ENCODE measurements at places on chromosomes 2 and 18.

DNA sequence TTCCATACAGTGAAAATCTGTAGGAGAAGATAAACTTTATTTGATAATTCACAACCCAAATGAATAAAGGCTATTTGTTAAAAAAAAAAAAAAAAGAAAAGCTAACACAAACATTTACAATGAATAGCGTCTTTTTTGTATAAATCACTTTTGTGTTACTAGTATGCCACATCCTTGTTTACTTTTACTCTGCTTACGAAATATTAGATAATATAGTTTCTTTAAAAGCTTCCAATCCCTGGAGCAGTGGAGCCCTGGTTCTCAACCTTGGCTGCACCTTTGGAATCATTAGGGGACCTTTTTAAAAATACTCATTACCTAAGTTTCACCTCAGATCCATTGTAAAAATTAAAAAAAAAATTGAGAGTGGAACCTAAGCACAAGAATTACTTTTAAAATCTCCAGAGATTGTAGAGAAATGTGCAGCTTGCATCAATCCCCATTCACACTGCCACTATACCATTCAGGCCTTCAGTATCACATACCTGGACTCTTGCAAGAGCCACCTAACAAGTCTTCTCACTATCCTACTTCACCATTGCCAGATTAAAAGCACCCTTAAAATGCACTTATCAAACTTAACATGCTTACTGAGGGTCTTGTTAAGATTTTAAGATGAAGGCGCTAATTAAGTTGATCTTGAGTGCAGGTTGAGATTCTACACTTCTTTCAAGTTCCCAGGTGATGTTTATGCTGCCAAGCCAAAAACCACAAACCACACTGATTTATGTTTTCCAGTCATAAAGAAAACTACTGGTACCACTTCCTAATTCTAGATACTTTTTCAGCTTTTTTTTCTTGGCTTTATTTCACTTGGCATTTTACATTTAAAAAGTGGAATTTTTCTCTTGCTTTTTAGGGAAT, 59.7 kb upstream of the ZC3H15 start:
- DNase-seq, result no peak

- DNase-seq, result no peak
Measured at GRCh38 chr2:79105259-79105658, 15.0 kb upstream of the REG1A start.

DNA sequence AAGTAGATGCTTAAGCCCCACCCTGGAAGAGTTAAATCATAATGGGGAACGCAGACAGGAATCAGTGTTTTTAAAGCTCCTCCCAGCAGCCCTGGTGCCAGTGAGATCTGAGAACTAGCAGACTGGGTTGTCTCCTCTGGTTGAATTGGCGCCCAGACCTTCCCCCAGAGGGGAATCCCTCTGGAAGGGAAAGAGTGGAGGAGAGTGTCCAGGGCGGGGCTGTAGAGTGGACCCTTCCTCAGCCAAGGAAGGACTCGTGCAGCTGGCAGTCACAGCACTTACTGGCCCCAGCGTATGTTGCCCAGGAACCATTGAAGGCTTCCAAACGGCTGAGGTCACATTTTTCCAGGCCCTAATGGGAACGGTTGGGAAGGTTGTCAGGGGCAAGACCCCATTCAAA, 62.5 kb downstream of the TGOLN2 start:
- DNase-seq, result peak; percentile 79

- DNase-seq, result no peak
Measured at GRCh38 chr2:124437811-124438210, 412.7 kb downstream of the CNTNAP5 start.

GRCh38 chr2:65511306-65511705, 78.9 kb upstream of the SPRED2 start:
- DNase-seq, result no peak

DNA sequence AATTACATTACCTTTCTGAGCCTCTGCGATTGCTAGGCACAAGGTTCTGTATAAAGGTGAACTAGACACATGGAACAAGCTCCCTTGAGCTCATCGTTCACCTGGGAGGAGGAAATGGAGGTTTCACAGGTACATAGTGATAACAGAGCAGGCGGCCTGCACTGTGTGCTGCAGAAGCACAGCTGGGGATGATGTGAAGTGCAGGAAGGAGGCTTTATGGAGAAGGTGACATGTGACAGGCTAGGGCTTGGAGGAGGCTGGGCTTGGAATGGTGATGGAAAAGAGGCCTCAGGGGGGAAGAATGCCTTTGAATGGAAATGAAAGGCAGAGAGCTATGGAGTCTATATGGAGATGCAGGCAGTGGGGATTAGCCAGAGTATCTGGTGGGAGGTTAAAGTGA, 22.9 kb downstream of the MARCHF4 start:
- DNase-seq, result no peak

DNA sequence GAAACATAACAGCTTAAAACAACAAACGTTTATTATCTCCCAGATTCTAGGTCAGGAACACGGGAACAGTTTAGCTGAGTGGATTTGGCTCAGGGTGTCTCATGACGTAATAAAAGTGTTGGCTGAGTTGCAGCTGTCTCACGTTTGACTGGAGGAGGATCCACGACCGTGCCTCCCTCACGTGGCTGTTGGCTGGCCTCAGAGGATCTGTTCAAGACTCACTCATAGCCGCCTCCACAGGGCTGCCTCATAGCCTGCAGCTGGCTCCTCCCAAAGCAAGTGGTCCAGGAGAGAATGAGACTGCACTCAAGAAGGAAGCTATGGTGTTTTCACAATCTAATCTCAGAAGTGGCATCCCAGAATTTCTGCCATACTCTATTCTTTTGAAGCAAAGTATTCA, 167.1 kb downstream of the RPRM start:
- no peak for DNase-seq

DNA sequence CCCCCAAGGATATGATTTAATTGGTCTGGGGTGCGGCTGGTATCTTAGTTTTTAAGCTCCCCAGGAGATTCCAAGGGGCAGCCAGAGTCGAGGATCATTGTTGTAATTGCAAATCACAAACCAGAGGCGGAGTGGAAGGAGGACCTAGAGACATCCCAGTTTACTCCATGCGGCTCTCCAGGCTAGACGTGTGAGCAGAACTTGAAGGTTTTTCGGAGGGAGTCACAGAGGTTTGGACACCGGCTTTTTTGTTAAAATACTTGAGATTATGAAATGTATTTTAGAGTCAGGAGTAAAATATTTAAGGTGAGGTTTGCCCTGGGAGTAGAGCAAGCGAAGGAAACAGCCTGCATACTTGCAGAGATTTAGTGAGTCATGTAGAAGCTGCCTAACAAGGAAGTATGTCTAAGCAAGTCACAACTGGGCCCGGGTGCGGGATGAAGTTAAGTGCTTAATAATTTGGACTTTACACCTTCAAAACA, 39.5 kb downstream of the TGOLN2 start:
- DNase-seq, result no peak

- peak; percentile 78 for DNase-seq
Measured at GRCh38 chr2:35962585-35963146, 392.9 kb upstream of the CRIM1 start.

DNA sequence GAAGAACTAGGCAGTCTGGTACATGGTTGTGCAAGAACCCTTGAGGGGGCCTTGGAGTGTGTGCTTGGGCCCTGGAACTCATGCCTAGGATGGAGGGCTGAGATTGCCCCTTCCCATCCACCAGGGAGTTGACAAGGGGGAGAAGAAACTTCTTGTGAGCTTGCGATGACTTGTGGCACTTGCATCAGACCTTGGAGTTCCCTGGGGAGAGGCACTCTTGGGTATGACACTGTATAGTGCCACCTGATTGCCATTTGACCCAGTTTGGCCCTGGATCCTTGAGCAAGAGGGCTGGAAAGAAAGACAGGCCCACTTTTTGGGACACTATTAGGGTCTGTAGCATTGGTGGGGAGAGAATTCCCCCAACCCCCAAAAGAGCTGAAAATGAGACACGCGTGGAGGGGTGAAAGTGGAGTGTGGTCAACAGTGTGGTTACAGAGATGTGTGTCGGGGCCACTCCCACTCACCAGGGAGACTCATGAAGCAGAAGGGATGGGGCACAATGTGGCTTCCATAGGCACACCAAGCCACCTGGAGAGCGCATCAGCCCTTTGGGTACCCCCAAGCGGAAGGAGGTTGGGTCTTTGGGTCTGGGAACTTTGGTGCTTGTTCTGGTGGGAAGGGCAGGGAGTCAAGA, 101.3 kb downstream of the MSH2 start:
- DNase-seq, result no peak

DNA sequence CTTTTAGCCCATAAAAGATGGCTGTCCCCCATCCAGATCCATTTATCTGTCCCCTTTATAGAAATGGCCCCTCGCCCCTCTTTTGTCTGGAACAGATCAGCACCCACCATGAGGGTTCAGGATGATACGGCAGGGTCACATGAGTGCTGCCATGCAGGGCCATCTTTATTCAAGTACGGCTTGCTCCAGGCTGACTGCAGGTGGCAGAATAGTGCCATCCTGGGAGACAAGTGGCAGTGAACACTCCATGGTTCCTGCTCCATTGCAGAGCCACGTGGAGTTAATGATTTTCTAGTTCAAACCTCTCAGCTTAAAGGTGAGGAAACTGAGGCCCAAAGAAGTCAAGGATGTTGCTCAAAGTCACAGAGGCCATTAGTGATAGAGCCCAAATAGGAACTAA, 180.6 kb downstream of the CLIP4 start:
- DNase-seq, result no peak

DNA sequence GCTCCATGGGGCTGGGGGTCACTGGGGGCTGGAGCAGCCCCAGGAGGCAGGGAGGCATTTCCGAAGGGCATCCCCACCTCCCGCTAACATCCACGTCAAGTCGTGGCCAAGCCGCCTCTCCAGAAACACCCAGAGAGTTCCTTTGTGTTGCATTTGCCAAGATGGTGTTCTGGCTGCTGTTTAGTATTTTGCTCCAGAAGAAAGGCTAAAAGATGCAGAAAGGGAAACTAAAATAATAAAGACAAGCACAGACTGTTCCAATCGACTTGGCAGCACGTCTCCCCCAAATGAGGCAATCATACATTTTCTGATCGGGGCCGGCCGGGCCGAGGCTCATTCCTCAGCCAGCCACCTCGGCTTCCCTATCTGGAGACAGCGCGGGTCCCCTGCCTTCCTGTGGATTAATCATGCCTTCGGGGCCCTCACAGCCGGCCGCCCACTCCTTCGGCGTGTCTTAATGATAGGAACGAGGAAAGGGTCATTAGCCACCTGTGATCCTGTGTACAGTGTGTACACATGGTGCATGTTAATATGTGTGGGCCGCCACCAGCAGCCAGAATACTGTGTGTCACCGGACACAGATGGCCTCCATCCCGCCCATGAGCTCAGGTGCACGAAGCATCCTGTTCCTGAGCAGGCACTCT, 169.2 kb downstream of the KLHL29 start:
- no peak for DNase-seq

DNA sequence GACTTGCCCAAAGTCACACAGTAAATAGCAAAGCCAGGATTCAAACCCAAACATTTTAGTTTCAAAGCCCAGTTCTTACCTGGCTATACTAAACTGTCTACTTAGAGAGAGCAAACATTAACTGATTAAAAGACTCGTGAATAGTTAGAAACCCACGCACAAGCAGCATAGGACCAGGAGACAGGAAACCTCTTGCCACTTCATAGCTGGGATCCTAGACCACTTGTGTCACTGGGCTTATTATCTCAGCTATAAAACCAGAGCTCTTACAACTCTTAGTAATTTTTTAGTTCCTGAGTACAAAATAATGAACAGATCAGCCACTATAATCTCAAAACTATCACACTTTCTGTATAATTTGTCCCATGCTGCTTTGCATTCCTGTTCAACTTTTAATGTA, 2.4 kb upstream of the AAK1 start:
- no peak for DNase-seq

DNA sequence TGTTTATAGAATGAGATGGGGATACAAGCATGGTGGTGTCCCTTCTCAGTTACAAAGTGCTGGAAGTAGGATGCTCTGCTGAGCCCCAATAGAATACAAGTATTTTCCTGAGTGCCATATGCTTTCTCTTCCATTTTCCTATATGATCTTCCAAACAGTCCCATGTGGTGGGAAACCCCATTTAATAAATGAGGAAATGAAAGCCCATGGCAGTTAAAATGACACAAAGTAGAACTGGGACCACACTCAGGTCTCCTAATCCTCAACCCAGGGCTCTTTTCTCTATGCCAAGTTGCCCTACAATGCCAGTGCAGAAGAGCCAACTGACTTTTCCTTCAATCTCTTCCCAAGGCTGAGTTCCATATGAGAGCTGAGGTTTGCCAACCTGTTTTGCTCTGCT, 210.2 kb upstream of the FBXO11 start:
- DNase-seq, result no peak

GRCh38 chr2:71466301-71467179, 13.2 kb downstream of the DYSF start:
- no peak for DNase-seq

DNA sequence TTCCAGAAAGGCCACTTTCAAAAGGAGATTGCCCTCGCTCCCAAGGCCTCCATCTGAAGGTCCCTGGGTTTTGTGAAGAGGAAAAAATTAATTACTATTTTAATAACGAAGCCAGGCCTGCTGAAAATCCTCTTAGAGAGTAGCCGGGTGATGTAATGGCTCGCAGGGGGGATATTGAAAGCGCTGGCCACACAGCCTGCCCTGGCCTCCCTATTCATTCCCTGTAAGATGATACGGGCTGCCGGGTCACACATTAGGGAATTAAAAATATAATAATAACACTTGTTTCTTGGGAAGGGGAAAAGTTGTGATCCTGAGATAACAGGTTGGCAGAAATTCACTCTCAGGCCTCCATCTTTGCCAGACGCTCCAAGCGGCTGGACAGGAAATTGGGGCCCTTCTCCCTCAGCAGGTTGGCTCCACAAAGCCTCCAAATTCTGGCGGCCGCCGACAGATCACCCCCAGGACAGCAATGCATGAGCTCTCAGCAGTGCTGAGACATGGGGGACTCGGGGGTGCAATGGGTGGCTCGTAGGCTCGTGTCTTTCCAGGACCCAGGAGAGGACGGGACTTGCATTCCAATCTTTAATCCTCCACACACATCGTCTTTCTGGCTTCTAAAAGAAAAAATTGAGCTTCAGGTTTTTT, 299.9 kb upstream of the SALL3 start:
- no peak for DNase-seq

DNA sequence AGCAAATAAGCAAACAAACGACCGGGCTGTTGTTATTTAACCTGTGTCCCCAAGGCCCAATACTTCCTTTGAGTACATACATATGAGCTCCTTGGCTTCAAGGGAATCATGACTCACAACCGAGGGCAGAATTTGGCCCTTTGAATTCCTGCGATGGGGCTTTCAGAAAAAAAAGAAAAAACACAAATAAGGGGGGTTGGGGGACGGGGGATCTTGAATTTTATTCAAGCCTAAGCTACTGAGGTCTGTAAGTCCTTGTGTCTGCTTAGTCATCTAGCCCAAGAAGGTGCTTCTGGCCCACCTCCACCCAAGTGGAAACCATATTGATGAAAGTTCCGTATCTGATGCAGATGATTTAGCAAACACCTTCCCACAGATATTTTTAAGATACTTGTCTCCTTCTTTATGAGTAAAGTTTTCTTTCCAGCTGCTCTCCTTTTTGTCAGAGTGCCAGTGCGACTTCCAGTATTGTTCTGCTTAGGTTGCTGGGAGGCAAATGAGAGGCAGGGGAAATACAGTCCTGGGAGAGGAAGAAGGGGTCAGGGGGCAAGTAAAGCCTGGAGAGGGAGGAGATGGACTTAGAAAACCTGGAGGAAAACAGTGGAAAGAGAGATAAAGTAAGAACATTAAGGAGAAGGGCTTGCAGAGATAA, 169.6 kb downstream of the ZEB2 start:
- no peak for DNase-seq

GRCh38 chr18:43620936-43621335, 343.6 kb upstream of the SYT4 start:
- DNase-seq, result peak; percentile 7

Measured in spinal cord (tissue), 10 donors.